ENCODE measurements at places on chromosomes 16 and 17. TPM values are rescaled to one million over a fixed set of nuclear protein-coding genes. Genes with fewer than 3 reads are reported as not detected.
A peak's percentile ranks its signal among the peaks of the same experiment; 100 is the strongest.

DLX3 gene
- total RNA-seq: 0.12 TPM

DNA sequence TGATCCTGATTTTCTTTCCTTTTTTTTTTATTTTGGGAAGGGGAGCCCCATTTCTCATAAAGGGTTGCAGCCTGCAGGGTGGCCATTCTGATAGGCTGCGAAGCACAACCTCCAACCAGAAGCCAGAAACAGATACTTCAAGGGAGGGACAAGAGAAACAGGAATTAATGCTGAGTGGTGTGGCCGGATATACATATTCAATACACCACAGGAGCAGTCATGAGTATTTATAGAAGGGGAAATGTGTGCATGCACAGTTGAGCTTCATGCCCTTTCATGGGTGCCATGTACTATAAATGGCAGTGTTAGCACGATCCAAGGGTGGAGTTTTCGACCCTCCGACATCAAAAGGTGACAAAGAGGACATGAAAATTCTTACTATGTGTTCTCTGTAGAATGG is 320.8 kb downstream of the CBLN1 start:
- no peak for DNase-seq

GRCh38 chr17:44854192-44854591 is 6.5 kb downstream of the HIGD1B start:
- no peak for DNase-seq

DNA sequence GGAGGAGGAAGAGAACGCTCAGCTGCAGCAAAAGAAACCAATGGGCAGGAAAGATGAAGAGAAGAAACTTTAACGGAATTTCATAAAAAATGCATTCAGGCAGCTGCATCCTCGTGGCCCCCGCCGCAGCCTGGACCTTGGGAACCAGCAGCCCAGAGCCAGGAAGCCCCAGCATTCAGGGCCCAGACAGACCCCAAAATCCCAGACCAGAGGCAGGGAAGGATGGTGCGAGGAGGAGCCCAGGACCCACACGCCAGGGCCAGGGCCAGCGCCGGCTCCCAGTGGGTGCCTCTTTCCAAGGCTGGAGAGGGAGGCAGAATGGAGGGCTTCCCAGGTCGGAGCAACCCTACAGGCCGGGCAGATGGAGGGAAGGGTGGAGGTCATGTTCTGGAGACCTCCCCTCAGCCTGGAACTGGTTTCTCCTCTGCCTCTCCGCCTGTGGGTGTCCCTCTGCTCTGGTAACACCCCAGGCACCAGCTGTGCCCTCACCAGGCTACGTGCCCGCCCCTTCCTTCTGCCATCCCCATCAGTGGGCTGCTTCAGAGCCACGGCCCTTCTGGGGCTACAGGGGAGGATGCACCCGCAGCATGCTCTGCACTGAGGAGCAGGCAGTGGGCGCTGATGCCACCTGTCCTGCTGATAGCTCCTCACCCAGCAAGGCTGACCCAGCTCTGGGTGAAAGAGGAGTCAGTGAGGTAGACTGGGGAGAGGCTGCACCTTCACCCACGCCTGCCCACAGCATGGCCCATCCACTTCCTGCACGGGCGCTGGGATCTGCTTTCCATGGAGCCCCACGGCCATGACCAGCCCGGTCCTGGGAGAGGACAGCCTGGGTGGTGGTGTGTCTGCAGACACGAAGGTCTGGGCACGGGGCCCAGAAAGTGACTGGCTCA is 1.2 kb upstream of the MIF4GD start:
- DNase-seq: peak; percentile 47

DNAI2 gene
- not detected for total RNA-seq

GALNS gene
- 12.9 TPM for total RNA-seq

DNA sequence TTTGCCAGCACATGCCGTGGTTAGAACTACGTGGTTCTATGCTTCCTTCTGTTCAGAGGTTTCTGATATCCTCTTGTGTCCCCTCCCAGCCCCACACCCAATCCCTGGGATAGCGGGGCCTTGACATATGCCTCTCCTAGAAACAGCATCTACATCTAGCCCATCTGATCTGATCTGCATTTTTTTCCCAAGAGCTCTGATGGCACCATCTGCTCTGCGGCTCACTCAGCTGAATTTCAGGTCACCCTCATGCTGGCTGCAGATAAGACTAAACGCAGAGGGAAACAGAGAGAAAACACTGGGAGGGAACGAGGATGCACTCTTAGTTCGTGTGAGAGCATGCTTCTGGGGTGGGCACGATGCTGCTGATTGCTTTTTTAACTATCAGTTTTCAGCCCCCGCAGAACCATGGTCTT is 10.7 kb downstream of the WIPI1 start:
- DNase-seq: no peak

PITPNC1 gene
- total RNA-seq: 14.7 TPM

GRCh38 chr17:53633856-53634255 is 188.9 kb upstream of the KIF2B start:
- no peak for DNase-seq

DNA sequence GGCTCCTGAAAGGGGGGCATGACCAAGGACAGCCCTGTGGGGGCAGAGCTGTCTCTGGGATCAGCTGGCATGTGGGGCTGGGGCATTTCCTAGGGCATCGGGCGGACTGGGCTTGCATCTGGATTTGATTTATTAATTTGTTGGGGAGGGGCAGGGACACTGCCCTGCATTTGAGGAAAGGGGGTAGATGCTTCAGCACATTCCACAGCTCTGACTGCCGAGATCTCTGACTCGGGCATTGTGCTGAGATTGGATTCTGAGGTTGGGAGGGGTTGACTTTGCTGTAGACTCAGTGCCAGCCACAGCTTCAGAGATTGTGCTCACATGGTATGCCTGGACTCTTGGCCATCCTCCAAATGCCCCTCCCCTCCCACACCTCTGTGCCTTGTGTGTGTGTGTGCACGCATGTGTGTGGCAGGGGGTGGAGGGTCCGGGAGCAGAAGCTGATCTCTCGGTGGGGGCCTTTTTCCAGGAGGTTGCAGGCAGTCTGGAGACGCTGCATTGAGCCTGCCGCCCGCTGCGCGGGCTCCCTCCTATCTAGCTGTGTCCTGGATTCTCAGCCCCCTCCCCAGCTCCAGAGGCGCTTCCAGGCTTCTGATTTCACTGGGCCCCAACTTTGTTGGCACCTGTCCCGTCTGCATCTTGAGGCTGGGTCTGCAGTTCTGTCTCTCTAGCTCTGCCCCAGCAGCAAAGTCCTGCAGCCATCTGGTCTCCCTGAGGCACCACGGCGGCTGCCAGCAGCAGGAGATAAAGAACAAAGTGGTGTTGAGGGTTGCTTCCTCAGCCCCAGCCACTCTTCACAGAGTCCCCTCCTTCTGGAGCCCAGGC is 14.9 kb downstream of the IGFBP4 start:
- DNase-seq: no peak

- no peak for DNase-seq
These were observed 18.0 kb upstream of the DBNDD1 start for GRCh38 chr16:90037276-90037675.

MYH13 gene
- not detected for total RNA-seq

DNA sequence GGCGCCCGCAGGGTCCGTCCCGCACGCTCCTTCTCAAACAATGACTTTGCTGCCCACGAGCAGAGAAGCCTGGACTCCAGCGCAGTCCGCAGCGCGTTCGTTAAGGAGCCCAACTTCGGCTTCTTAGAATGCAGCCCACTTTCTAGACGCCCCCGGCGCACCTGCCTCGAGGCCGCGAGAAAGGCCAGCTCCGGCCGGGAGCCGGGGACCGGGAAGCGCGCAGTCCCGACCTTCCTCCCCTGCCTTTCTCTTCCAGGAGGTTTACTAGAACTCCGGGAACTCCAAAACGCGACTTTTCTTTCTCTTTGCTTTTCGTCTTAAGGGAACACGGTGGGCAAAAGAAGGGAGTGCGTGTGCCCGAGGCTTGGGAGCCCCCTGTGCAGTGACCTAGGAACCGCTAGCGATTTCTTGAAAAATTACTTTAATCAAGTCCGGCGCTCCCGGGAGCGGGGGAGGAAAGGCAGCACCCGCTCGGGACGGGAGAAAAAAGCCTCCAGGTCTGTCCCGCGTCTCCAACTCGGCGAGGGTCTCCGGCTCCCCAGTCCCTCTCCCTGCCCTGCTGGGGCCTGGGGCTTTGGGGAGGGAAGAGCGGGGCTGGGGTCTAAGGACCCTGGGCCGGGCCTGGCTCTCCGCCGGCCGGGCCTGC is 2.6 kb downstream of the HNF1B start:
- no peak for DNase-seq

DNA sequence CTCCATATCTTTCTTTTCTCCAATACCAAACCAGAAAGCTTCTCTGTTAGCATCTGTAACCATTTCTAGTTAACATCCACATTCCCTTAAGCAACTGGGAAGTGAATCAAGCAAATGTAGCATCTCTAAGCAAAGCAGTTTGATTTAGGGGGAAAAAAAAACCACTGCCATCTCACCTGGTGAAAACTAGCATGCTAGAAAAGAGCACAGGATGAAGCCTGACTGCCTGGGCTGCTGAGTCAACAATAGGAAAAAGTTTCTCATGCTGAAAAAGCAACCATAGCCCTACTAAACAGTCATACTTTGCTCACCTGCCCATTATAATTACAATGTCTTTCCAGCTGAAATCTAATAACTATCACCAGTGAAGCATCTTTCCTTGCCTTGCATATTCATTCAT is 139.3 kb downstream of the ANKFN1 start:
- no peak for DNase-seq

NLRC3 gene
- 0.69 TPM for total RNA-seq

DNA sequence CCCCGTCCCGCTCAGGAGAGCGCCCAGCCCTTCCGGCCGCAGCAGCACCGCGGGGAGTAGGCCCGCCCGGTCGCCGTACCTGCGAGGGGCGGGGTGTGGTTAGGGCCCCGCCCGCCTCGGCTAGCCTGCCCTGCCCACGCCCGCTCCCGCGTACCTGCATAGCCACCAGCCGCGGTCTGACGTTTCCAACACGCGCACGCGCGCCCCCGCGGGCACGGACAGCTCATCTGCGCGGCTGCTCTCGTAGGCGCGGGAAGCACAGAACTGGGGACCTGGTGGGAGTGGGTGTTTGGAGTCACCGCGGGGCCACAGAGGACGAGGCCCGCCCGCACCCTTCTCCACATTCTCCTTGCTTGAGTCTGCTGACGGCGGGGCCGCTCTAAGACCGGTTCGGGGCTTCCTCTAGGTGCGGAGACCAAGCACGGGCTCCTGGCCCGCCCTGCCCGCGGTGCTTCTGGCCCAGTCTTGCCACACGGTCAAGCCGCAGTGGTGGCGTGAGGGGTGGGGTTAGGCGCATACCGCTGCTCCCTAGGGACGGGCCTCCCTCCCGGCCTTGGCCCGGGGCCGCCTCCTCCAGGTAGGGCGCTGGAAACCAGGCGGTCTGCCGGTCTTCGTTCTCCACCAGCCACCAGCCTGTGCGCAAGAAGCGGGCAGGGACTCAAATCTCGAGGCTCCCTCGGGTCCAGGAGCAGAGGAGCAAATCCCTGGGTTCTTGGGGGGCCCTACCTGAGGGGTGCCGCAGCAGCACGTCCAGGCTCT is 1.8 kb downstream of the NOXO1 start:
- no peak for DNase-seq

Measured in heart left ventricle (tissue), 16 donors.